ENCODE measurements at places on chromosomes 6 and 20. TPM values are rescaled to one million over a fixed set of nuclear protein-coding genes. Genes with fewer than 3 reads are reported as not detected.

CCN2 gene
- 155 TPM for total RNA-seq

ILRUN gene
- total RNA-seq: 62.8 TPM

SYCP2L gene
- total RNA-seq: 2.4 TPM

OPRM1 gene
- total RNA-seq: not detected

C6orf118 gene
- total RNA-seq: not detected

BCAS4 gene
- 34.8 TPM for total RNA-seq

TMEM217 gene
- total RNA-seq: 4.0 TPM

ACSS1 gene
- total RNA-seq: 32.2 TPM

RIN2 gene
- total RNA-seq: 25.0 TPM

VSTM2L gene
- 16.0 TPM for total RNA-seq

SLA2 gene
- total RNA-seq: 0.13 TPM

GPSM3 gene
- total RNA-seq: 2.0 TPM

ADGRF1 gene
- 0.95 TPM for total RNA-seq

COX4I2 gene
- total RNA-seq: not detected

ERVFRD-1 gene
- total RNA-seq: not detected

FAM83C gene
- total RNA-seq: not detected

VWA7 gene
- 4.3 TPM for total RNA-seq

OPRL1 gene
- 3.9 TPM for total RNA-seq

MUC21 gene
- total RNA-seq: not detected

OR2B6 gene
- 0.26 TPM for total RNA-seq

SLC32A1 gene
- not detected for total RNA-seq

ID4 gene
- 0.10 TPM for total RNA-seq

TAGAP gene
- total RNA-seq: 0.13 TPM

MEI4 gene
- 0.05 TPM for total RNA-seq

C6orf132 gene
- 12.9 TPM for total RNA-seq

GSTA3 gene
- total RNA-seq: not detected

TFAP2C gene
- total RNA-seq: 2.8 TPM

ZHX3 gene
- total RNA-seq: 19.8 TPM

CD164 gene
- 337 TPM for total RNA-seq

CPXM1 gene
- total RNA-seq: not detected

APOM gene
- total RNA-seq: 1.8 TPM

ZSCAN31 gene
- total RNA-seq: 10.4 TPM

LAMA5 gene
- 497 TPM for total RNA-seq

CGAS gene
- total RNA-seq: 38.4 TPM

THBD gene
- 0.26 TPM for total RNA-seq

GINS1 gene
- 36.0 TPM for total RNA-seq

FAM83B gene
- not detected for total RNA-seq

MOG gene
- total RNA-seq: not detected

PTCHD4 gene
- not detected for total RNA-seq

CTAGE9 gene
- 0.15 TPM for total RNA-seq

TINAG gene
- not detected for total RNA-seq

MCM8 gene
- 28.3 TPM for total RNA-seq

HLA-DPA1 gene
- total RNA-seq: 0.69 TPM

FRMD1 gene
- total RNA-seq: 0.15 TPM

GRIK2 gene
- 6.6 TPM for total RNA-seq

CASP8AP2 gene
- 22.9 TPM for total RNA-seq
